ENCODE measurements at places on chromosomes 6 and 20. TPM values are rescaled to one million over a fixed set of nuclear protein-coding genes. Genes with fewer than 3 reads are reported as not detected.
A peak's percentile ranks its signal among the peaks of the same experiment; 100 is the strongest.

The TRIM40 gene
- total RNA-seq: not detected

The CYP39A1 gene
- not detected for total RNA-seq

The LBP gene
- total RNA-seq: 0.10 TPM

The BIRC7 gene
- total RNA-seq: not detected

The LAMA2 gene
- total RNA-seq: 0.26 TPM

The TNNC2 gene
- total RNA-seq: not detected

The MAN1A1 gene
- total RNA-seq: 26.8 TPM

The CCN6 gene
- not detected for total RNA-seq

GRCh38 chr20:49891476-49892110 is 23.7 kb downstream of the SPATA2 start:
- no peak for DNase-seq
- no peaks in the 10 kb centered on the region for H3K27me3 ChIP-seq
- peaks cover 23% of the 10 kb centered on the region for H3K4me1 ChIP-seq
- H3K36me3 ChIP-seq: peaks cover 3% of the 10 kb centered on the region
- H3K27ac ChIP-seq: no peak overlapping the region

- no peak overlapping the region for H3K27ac ChIP-seq
- peaks cover 7% of the 10 kb centered on the region for H3K36me3 ChIP-seq
- DNase-seq: no peak
- no peaks in the 10 kb centered on the region for H3K27me3 ChIP-seq
- H3K4me3 ChIP-seq: no peak overlapping the region
These were observed 8.8 kb downstream of the PPIL1 start for GRCh38 chr6:36865835-36866234.

DNA sequence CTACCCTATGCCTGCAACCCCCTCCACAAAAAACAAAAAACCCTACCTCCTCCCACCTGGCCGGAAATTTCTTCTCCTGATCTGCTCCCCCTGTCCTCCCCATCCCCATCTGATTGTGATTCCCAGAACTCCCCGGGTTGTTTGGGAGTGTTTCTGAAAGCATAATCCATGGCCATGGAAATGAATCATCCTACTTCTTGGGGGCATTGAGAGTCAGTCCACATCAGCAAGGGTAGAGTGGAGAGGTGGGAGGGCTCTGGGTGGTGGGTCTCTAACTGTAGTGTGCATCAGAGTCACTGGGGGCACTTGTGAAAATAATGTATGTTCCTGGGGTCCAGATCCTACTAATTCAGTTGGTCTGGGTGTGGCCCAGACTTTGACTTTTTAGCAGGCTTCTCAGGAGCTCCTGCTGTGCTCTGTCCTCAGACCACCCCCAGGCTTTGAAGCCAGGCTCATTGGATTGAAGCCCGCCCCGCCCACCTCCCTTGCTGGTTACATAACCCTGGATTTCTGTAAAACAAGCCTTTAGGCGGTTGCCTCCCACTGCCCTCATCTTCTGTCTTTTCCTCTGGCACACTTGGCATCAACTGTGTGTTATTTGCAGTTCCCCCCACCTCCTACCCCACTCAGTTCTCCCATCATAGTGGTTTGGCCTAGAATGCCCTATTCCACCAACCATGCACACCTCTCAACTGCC is 10.5 kb downstream of the PIGT start:
- no peak overlapping the region for H3K4me3 ChIP-seq
- H3K4me1 ChIP-seq: no peaks in the 10 kb centered on the region
- no peak overlapping the region for H3K27ac ChIP-seq
- peaks cover 17% of the 10 kb centered on the region for H3K36me3 ChIP-seq

- no peak overlapping the region for H3K27ac ChIP-seq
- H3K4me1 ChIP-seq: no peaks in the 10 kb centered on the region
- H3K36me3 ChIP-seq: no peaks in the 10 kb centered on the region
- H3K27me3 ChIP-seq: no peaks in the 10 kb centered on the region
- DNase-seq: no peak
- H3K4me3 ChIP-seq: no peak overlapping the region
These were observed 29.1 kb downstream of the RPS12 start for GRCh38 chr6:132843316-132844035.

DNA sequence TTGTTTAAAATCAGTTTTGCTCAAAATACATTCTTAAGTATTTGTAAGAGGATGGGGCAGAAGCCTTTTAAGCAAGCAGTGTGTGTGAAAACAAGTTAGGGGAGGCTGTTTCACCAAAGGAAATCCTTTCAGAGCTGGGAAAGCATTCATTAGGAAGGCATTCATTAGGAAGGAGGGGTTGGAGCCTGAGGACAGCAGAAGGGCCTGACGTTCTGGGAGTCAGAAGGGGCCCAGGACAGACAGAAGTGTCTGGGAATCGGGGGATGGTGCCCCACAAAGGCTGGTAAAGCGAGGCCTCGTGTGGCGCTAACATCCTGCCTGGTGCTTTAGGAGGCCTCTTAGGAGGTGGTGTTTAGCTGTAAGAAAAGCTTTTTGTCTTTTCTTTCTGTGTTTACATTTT is 80.6 kb upstream of the NXT1 start:
- H3K27me3 ChIP-seq: no peaks in the 10 kb centered on the region
- H3K4me1 ChIP-seq: no peaks in the 10 kb centered on the region
- no peaks in the 10 kb centered on the region for H3K36me3 ChIP-seq
- H3K27ac ChIP-seq: no peak overlapping the region

DNA sequence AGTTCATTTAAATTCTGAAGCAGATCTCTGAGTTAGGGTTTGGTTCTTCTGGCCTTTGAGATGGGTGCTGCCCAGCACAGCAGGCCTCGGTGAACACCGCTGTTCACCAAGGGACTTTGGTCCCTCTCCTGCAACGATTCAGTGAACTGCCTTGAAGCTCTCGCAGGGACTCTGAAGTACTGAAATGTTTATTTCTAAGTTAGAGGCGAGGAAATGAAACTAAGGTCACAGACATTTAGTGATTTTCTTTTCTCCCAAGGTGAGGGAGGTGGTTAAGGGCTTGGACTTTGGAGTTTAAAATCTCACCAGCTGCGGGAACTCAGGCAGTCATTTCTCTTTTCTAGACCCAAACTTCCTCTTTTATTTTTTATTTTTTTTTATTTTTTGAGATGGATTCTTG is 26.2 kb downstream of the E2F3 start:
- DNase-seq: peak; percentile 73
- H3K4me3 ChIP-seq: 0 out of 2 replicates have a peak overlapping the region, but pooled peaks have one; percentile 13
- peak overlapping the region; percentile 69 for H3K27ac ChIP-seq
- H3K4me1 ChIP-seq: peaks cover 27% of the 10 kb centered on the region
- no peaks in the 10 kb centered on the region for H3K27me3 ChIP-seq

- H3K4me1 ChIP-seq: peaks cover 52% of the 10 kb centered on the region
- H3K27me3 ChIP-seq: no peaks in the 10 kb centered on the region
- H3K27ac ChIP-seq: no peak overlapping the region
- H3K36me3 ChIP-seq: no peaks in the 10 kb centered on the region
- DNase-seq: no peak
- no peak overlapping the region for H3K4me3 ChIP-seq
These were observed 153.8 kb downstream of the CEBPB start for GRCh38 chr20:50344232-50345071.

DNA sequence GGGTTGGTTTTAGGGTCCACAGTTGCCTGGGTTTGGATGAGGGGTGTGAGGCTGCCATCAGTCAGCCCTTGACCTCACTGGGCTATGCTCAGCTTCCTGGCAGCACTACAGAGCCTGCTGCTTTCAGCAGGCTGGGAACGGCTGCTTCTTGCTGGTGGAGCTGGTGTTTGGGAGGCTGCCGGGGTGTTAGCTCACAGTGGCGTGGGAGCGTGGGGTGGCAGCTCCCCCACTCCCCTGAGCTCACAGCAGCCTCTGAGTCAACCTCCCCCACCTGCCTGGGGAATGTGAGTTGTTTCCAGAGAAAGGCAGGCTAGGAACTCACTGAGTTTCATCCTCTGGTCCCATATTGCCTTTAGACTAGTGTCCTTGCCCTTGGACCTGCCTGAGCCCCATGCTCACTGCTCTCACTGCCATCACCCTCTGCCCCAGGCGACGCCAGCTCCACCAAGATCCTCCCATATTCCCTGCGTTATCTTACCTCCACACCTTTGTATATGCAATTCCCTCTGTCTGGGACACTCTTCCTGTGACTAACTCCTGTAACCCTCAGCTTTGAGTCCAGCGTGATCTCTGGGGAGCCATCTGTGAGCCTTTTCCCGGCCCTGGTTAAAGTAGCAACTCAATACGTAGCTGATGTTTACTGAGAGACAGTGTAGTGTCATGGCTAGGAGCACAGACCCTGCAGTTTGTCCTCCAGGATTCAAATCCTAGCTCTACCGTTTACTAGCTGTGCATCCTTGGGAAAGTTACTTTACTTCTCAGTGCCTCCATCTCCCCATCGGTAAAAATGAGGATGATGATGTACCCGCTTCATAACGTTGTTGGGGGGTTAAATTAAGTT is 34.8 kb downstream of the PPP1R16B start:
- H3K36me3 ChIP-seq: peaks cover 24% of the 10 kb centered on the region
- H3K27me3 ChIP-seq: no peaks in the 10 kb centered on the region
- no peak for DNase-seq
- no peak overlapping the region for H3K4me3 ChIP-seq
- peaks cover 75% of the 10 kb centered on the region for H3K4me1 ChIP-seq

GRCh38 chr6:169810066-169810989 is 58.9 kb downstream of the ERMARD start:
- H3K27me3 ChIP-seq: no peaks in the 10 kb centered on the region
- no peak overlapping the region for H3K4me3 ChIP-seq
- no peak overlapping the region for H3K27ac ChIP-seq
- H3K4me1 ChIP-seq: no peaks in the 10 kb centered on the region
- H3K36me3 ChIP-seq: no peaks in the 10 kb centered on the region

- no peak overlapping the region for H3K4me3 ChIP-seq
- no peak overlapping the region for H3K27ac ChIP-seq
- peaks cover 18% of the 10 kb centered on the region for H3K27me3 ChIP-seq
- no peak for DNase-seq
- no peaks in the 10 kb centered on the region for H3K4me1 ChIP-seq
- no peaks in the 10 kb centered on the region for H3K36me3 ChIP-seq
These were observed 429.5 kb upstream of the ARID1B start for GRCh38 chr6:156347656-156348055.

DNA sequence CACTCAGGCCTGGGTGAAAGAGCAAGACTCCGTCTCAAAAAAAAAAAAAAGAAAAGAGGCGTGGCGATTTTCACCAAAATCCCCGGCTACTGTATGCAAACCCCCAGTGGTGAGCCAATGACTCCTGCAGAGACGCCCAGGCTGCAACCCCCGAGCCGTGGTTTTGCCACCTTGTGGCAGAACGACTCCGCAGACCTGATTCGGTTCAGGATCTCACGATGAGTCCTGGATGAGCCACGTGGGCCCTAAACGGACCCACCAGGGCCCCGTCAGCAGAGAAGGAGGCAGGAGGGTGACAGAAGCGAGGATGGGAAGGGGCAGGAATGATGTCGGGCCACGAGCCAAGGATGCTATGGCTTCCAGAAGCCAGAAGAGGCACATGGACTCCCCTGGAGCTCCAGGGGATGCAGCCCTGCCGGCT is 42.5 kb downstream of the SLC2A4RG start:
- H3K36me3 ChIP-seq: no peaks in the 10 kb centered on the region
- no peak overlapping the region for H3K4me3 ChIP-seq
- peak; percentile 34 for DNase-seq
- no peaks in the 10 kb centered on the region for H3K27me3 ChIP-seq
- peaks cover 8% of the 10 kb centered on the region for H3K4me1 ChIP-seq

GRCh38 chr6:166838987-166839386 is 117.4 kb downstream of the RNASET2 start:
- H3K27ac ChIP-seq: no peak overlapping the region
- H3K27me3 ChIP-seq: no peaks in the 10 kb centered on the region
- no peaks in the 10 kb centered on the region for H3K4me1 ChIP-seq
- no peaks in the 10 kb centered on the region for H3K36me3 ChIP-seq
- no peak for DNase-seq
- H3K4me3 ChIP-seq: no peak overlapping the region

GRCh38 chr6:71488186-71488585 is 199.6 kb downstream of the OGFRL1 start:
- DNase-seq: no peak
- H3K4me3 ChIP-seq: no peak overlapping the region
- no peaks in the 10 kb centered on the region for H3K4me1 ChIP-seq
- no peak overlapping the region for H3K27ac ChIP-seq

- no peaks in the 10 kb centered on the region for H3K27me3 ChIP-seq
- peaks cover 10% of the 10 kb centered on the region for H3K4me1 ChIP-seq
- no peak overlapping the region for H3K4me3 ChIP-seq
- H3K36me3 ChIP-seq: no peaks in the 10 kb centered on the region
- DNase-seq: peak; percentile 27
- no peak overlapping the region for H3K27ac ChIP-seq
These were observed 127.4 kb upstream of the AFDN start for GRCh38 chr6:167699141-167699931.

All from GM12878 (cell line).